Skin of body (tissue), 3 donors: ENCODE measurements at places on chromosomes 5 and 9. TPM values are rescaled to one million over a fixed set of nuclear protein-coding genes. Genes with fewer than 3 reads are reported as not detected.

- DNase-seq = peak; percentile 54
Observed at GRCh38 chr5:134577796-134578577, 52.5 kb downstream of the JADE2 start.

- no peak for DNase-seq
Observed at GRCh38 chr9:123426406-123426805, 70.4 kb downstream of the CRB2 start.

DNA sequence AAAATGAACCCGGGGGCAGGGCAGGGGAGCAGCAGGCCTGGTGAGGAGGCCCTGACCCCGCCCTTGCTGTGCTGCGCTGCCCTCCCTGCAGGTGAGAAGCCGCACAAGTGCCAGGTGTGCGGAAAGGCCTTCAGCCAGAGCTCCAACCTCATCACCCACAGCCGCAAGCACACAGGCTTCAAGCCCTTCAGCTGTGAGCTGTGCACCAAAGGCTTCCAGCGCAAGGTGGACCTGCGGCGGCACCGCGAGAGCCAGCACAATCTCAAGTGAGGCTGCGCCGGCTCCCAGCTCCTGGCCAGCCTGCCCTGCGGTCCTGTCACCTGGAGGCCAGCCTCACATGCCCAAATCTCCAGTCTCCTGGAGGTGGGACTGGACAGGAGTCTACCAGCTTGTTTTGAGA lies 12.3 kb downstream of the GFI1B start:
- DNase-seq = no peak

- no peak for DNase-seq
Observed at GRCh38 chr9:127569886-127570401, 42.1 kb upstream of the STXBP1 start.

- DNase-seq = peak; percentile 78
Observed at GRCh38 chr9:84953797-84954705, 284.5 kb downstream of the NTRK2 start.

GRCh38 chr5:91706785-91707520 lies 323.8 kb upstream of the ARRDC3 start:
- DNase-seq = no peak

GRCh38 chr5:168434001-168434400 lies 52.3 kb upstream of the RARS1 start:
- DNase-seq = no peak

- no peak for DNase-seq
Observed at GRCh38 chr9:95689669-95690068, 172.9 kb upstream of the PTCH1 start.

DNA sequence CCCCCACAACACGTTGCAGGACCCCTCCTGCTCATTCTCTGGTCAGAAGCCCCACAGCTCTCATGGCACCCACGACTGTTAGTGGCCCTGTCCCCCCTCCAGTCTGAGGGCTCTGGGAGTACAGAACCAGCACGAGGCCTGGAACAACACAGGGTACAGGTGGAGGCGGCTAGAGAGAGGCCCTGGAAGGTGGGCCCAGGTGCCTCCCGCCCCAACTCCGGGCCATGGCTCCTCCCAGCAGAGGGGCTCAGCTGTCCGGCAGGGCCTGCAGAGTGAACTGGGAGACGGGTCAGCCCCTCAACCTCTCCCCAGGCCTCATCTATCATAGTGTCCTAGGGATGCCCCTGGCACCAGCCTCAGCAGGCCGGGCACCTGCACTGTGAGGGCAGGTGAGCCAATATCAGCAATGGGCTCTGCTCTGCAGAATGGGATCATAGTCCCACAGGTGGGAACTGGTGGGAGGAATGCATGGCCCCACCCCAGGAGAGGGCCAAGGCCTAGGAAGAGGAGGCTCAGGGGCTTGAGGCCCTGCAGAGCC lies 58.6 kb downstream of the BARX1 start:
- DNase-seq = no peak

GRCh38 chr9:109481856-109482255 lies 16.3 kb downstream of the PTPN3 start:
- no peak for DNase-seq

GRCh38 chr5:2357309-2357708 lies 394.2 kb downstream of the IRX2 start:
- no peak for DNase-seq

- DNase-seq = no peak
Observed at GRCh38 chr9:38311382-38312270, 80.9 kb upstream of the ALDH1B1 start.

- DNase-seq = no peak
Observed at GRCh38 chr9:130265431-130266235, at the start of gene HMCN2. Gene HMCN2, plus strand, starts transcription at chr9:130265760. Its CDS starts 119 bp downstream, at chr9:130265879.

GRCh38 chr5:114332925-114333324 lies 28.9 kb upstream of the KCNN2 start:
- no peak for DNase-seq

P4HA2 gene
- total RNA-seq = 88.9 TPM

OR13C3 gene
- total RNA-seq = not detected

SLC6A7 gene
- not detected for total RNA-seq

PCDHGA8 gene
- 3.3 TPM for total RNA-seq

PLGRKT gene
- total RNA-seq = 16.5 TPM

FBP2 gene
- 5.5 TPM for total RNA-seq
